Karpas-422 (cell line): ENCODE measurements at places on chromosomes 7 and 10. TPM values are rescaled to one million over a fixed set of nuclear protein-coding genes. Genes with fewer than 3 reads are reported as not detected.

DNA sequence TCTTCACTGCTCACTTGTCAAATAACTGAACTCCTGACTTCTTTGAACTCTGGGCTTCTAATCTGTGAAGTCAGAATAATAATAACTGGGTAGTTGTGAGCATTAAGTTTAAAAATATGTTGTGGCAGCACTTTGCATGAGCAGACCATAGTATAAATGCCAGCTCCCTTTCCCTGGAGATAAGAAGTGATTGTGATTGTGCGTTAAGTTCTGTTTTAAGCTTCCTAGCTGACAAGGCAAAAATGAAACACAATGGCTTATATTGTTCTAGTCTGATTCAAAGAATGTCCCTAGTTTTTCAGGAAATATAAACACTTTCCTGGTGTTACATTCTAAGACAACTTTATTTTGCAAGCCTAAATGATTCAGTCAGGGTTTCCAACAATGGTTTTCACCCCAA is 61.8 kb downstream of the PTPRE start:
- no peak overlapping the region for H3K27ac ChIP-seq
- no peak for DNase-seq
- no peak overlapping the region for H3K4me3 ChIP-seq
- H3K4me1 ChIP-seq: no peaks in the 10 kb centered on the region

DNA sequence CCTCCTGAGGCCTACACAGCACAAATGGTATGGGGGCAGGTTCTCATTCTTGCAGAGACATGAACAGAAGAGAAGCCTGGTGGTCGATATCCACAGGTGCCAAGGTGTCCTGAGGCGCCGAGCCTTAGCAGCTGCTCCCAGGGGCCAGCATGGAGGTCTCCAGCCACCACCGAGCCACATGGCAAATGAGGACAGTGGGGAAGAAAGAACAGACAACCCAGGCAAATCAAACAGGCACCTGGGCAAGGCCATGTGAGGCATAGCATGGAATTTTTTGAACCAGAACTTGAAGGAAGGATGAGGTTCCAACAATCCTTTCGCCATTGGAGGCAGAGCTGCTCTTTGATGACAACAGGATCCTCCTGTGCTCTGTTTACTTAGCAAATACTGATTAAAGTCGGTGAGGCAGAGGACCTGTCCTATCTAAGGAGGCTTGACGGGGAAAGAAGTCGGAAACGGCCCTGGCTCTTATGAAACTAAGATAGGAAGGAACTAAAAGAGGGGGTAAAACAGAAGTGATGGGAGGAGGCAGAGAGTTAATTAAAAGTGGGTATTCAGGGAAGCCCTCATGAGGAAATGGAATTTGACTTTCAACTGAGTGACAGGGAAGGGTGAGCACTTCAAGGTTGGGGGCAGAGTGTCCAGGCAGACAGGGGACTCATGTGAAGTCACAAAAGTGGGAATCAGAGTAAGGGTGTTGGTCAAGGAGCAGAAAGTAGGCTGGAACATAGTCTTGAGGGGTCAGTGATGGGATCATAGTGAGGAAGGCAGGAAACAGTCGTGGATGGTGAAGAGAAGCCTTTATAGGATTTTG is 8.6 kb upstream of the CALML3 start:
- H3K36me3 ChIP-seq: no peaks in the 10 kb centered on the region
- no peak overlapping the region for H3K4me3 ChIP-seq
- H3K27me3 ChIP-seq: no peaks in the 10 kb centered on the region

Gene SPDYE16
- total RNA-seq: not detected in 2 replicates

- no peak overlapping the region for H3K27ac ChIP-seq
- H3K4me3 ChIP-seq: no peak overlapping the region
- no peaks in the 10 kb centered on the region for H3K4me1 ChIP-seq
These were observed 97.0 kb downstream of the LRMDA start for GRCh38 chr10:75528392-75528791.

DNA sequence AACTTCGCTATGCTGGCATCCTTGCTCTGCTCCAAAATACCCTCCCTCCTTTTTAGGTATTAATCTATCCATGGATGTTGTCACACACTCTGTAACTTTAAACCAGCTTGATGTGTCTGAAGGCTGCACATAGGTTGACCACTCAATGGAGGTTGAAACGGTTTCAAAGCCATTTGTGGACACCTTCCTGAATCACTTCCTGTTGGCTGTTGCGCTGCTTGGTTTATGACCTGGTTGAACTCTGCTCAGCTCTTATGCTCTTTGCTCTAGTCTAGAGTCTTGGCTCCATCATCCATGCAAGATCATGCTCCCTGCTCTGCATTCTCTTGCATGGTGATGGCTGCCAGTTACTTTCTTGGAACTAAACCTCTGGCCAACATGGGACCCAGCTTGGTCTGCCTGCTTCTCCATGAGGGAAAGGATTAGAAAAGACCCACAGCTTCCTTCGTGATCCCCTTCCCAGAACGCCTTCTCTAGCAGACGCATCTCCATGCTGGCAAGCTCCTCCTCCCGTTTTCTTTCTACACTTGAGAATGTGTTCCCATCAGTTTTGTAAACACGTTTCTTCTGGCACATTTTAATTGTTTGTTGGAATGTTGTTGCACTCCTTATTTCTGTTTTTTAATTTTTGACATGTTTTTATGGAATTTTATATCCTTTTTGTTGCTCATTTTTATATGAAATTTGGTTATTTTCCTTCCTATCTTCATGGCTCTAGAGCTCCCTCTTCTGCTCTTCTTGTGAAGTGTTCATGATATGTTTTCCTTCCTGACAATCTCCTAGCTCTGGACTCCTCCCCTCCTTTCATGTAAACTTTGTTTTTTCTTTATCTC is 149.8 kb downstream of the XPNPEP1 start:
- H3K4me1 ChIP-seq: no peaks in the 10 kb centered on the region
- no peak overlapping the region for H3K27ac ChIP-seq
- no peaks in the 10 kb centered on the region for H3K27me3 ChIP-seq

DNA sequence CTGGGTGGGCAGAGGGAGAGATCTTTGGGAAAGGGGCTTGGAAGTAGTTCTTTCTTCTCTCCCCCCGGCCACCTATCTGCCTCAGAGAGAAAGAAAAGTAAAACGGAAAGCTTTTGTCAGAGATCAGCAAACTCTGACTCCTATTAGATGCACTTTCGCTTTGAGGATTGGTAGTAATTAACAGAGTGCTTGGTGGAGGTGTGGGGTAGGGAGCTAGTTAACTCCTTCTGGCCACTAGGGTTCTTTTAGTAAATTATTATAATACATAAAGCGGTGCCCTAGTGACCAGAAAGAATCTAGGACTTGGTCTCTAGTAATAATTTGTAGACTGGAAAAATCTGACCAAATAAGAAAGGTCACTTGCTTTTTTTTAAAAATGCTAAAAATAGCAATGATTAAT is 54.6 kb downstream of the CPVL start:
- no peak overlapping the region for H3K27ac ChIP-seq
- peaks cover 16% of the 10 kb centered on the region for H3K4me1 ChIP-seq
- no peak for DNase-seq
